T-helper 2 cell (primary cell): ENCODE measurements at places on chromosomes 5 and 9.

DNA sequence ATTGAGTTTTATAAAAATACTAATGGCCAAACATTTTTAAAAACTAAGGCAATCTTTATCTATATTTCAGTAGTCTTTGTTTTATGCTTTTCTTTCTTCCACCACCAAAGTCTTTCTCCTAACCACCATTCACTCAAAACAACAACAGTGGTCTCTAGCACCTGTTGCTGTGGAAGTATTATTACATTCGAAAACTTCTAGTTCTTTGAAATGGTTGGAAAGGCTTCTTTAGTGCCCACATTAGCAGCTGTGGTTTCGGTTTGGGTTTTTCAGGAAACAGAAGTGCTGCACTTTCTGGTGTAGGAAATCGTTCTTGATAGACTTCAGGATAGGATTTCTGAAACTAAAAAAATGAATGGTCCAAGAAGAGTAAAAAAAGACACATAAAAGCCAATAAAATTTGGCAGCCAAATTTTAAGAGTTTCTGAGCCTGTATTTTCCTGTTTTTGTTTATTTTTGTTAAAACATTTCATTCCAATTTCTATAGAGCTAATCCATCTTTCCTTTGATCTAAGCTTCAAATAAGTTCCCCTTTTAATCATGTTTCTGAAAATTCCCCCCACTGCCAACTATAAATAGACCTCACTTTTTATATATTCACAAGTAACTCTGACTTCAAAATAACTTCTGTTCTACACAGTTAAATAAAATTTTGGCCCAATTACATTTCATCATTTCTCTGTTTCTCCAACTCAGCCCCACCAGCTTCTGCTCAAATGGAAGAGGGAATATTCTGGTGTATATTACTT lies 102.2 kb downstream of the DEPDC1B start:
- DNase-seq, result no peak

GRCh38 chr9:6426117-6426516 lies 13.1 kb downstream of the UHRF2 start:
- DNase-seq, result no peak

DNA sequence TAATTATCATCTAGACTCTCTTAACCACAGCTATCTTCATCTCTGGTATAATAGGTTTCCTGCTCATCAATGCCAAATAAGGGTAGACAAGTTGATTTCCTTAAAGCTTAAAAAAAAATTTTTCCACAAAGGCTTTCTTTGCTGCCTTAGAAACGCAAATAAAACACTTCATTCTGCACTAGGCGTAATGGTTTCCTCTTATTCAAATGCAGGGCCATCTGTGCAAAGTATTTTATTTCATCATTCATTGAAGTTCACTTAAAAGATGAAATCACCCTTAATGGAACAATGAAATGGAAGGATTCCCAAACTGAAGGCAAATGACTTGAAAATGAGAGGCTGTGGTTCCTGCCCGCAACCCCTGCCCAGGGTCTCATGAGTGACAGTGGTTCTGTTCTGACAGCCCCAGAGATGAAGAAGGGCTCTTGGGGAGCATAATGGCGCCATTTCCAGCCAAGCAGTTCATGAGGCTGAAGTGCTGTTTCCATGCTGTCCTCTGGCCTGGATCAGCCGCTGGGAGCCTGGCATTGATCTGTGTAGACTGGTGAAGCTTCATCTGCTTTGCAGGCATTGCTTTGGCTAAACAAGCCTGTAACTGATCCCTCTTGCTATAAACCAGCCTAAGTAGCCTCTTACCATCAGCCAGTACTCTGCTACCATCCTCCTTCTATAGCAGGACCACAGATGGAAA lies 276.9 kb upstream of the WWC1 start:
- DNase-seq, result no peak

GRCh38 chr5:31815376-31815775 lies 176.4 kb downstream of the PDZD2 start:
- no peak for DNase-seq

GRCh38 chr9:70407081-70407503 lies 7.4 kb downstream of the KLF9 start:
- no peak for DNase-seq

GRCh38 chr9:128642675-128643245 lies 13.9 kb downstream of the DYNC2I2 start:
- no peak for DNase-seq
